ENCODE measurements at places on chromosomes 4 and X. TPM values are rescaled to one million over a fixed set of nuclear protein-coding genes. Genes with fewer than 3 reads are reported as not detected.

GRCh38 chr4:125323654-125324053 is 8.9 kb downstream of the FAT4 start:
- no peak overlapping the region for H3K4me3 ChIP-seq
- no peaks in the 10 kb centered on the region for H3K27me3 ChIP-seq
- no peak overlapping the region for H3K27ac ChIP-seq
- H3K4me1 ChIP-seq = no peaks in the 10 kb centered on the region
- DNase-seq = no peak

The SLC34A2 gene
- not detected for total RNA-seq

DNA sequence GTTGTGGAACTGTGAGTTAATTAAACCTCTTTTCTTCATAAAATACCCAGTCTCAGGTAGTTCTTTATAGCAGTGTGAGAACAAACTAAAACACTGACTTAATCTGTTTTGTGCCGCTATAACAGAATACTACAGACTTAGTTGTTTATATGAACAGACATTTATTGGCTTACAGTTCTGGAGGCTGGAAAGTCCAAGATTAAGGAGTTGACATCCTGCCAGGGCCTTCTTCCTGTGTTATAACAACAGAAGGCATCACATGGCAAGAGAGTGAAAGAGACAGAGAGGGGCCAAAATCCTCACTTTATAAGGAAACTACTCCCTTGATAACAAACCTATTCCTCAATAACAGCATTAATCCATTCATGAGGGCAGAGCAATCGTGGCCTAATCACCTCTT is 42.5 kb upstream of the KCNIP4 start:
- no peak for DNase-seq
- H3K27me3 ChIP-seq = no peaks in the 10 kb centered on the region
- no peaks in the 10 kb centered on the region for H3K4me1 ChIP-seq

- DNase-seq = no peak
- H3K27ac ChIP-seq = no peak overlapping the region
- H3K27me3 ChIP-seq = no peaks in the 10 kb centered on the region
- no peaks in the 10 kb centered on the region for H3K36me3 ChIP-seq
- H3K4me3 ChIP-seq = no peak overlapping the region
Observed at GRCh38 chrX:119249891-119250290, 13.8 kb downstream of the PGRMC1 start.

The CFP gene
- 164 TPM for total RNA-seq

DNA sequence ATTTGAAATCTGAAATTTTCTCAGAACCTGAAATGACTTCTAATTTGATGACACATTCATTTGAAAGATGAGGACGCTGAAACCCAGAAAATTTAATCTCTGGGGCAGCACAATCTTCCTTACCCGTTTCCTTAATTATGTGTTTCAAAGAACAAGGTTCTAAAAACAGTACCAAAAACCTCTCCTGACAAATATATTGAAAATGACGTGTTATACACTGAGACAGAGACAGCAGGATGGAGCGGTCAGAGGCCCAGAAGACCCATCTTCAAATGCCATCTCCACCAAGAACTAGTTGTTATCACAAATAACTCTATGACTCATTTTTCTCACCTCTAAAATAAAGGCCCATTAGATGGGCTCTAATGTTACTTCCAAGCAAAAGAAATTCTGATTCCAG is 177.3 kb downstream of the NSUN7 start:
- H3K27me3 ChIP-seq = no peaks in the 10 kb centered on the region
- H3K4me1 ChIP-seq = no peaks in the 10 kb centered on the region
- no peak overlapping the region for H3K4me3 ChIP-seq
- DNase-seq = no peak
- no peak overlapping the region for H3K27ac ChIP-seq

GRCh38 chrX:119410027-119410819 is 11.1 kb downstream of the SLC25A43 start:
- no peaks in the 10 kb centered on the region for H3K4me1 ChIP-seq
- H3K36me3 ChIP-seq = no peaks in the 10 kb centered on the region
- H3K4me3 ChIP-seq = no peak overlapping the region
- no peak for DNase-seq
- H3K27me3 ChIP-seq = no peaks in the 10 kb centered on the region

- no peaks in the 10 kb centered on the region for H3K4me1 ChIP-seq
- no peak overlapping the region for H3K27ac ChIP-seq
- no peak for DNase-seq
- no peak overlapping the region for H3K4me3 ChIP-seq
- H3K27me3 ChIP-seq = no peaks in the 10 kb centered on the region
- no peaks in the 10 kb centered on the region for H3K36me3 ChIP-seq
Observed at GRCh38 chr4:158949099-158949498, 153.8 kb upstream of the RAPGEF2 start.
